ENCODE measurements at places on chromosomes 1 and 21. TPM values are rescaled to one million over a fixed set of nuclear protein-coding genes. Genes with fewer than 3 reads are reported as not detected.

DNA sequence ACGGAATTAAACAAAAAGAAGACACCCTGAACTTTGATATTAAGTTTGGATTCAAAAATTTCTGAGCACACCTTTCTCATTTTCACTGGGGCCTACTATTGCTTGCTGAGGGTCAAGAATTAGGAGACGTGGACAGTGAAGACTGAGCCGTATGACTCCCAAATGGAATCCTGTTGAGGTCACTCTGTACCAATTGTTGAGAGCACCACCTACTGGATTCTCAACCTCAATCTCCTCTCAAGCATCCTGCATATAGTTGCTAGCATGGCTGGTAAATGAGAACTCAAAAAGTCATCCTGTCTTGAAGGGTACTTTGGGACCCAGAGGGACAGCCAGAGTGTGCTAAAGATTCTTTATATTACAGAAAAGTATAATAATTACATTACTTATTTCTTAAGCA lies 20.2 kb upstream of the MTR start:
- no peak for DNase-seq

- no peak for DNase-seq
Measured at GRCh38 chr21:41510500-41510899, 2.5 kb upstream of the TMPRSS2 start.

DNA sequence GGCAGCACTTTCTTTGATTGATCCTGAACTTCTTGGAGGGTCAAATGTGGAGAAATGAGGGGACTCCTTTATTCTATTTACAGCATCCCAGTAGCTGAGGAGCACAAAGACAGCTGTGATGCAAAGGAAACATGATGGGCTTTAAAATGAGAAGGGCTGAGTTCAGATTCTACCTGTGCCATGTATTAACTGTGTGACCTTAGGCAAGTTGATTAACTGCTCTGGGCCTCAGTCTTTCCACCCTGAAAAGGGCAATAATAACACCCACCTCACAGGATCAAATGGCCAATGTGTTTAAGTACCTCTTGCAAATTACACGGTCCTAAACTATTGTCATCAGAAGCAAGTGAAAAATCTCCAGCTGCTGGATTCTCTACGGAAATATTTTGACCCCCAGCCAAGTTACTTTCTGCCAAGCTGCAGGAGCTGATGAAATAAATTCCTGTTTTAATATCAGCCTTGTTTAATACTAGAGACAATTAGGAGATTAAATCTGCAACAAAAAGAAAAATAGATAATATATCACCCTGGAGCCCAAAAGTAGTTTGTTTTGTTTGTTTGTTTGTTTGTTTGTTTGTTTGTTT lies 15.7 kb downstream of the TMEM81 start:
- no peak for DNase-seq

DNA sequence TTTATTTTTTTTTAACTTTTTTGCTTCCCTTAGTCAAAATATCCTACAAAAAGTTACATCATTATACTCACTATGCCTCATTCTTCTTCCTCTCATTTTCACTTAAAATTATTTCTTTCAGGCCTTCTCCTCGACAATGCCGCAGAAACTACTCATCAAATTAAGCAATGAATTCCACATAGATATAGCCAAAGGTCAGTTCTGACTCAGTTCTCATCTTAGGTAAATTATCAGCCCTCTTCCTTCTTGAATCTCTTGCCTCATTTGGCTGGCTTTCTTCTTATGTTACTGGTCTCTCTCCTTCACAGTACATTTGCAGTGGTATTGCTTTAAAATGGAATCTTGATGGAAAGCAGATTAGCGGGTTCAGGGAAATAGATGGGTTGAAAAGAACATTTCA lies 260.7 kb upstream of the BRINP3 start:
- DNase-seq = no peak

GRCh38 chr1:36298640-36299039 lies 7.5 kb upstream of the SH3D21 start:
- DNase-seq = no peak

- DNase-seq = no peak
Measured at GRCh38 chr1:66730462-66730861, 21.8 kb upstream of the DYNLT5 start.

DNA sequence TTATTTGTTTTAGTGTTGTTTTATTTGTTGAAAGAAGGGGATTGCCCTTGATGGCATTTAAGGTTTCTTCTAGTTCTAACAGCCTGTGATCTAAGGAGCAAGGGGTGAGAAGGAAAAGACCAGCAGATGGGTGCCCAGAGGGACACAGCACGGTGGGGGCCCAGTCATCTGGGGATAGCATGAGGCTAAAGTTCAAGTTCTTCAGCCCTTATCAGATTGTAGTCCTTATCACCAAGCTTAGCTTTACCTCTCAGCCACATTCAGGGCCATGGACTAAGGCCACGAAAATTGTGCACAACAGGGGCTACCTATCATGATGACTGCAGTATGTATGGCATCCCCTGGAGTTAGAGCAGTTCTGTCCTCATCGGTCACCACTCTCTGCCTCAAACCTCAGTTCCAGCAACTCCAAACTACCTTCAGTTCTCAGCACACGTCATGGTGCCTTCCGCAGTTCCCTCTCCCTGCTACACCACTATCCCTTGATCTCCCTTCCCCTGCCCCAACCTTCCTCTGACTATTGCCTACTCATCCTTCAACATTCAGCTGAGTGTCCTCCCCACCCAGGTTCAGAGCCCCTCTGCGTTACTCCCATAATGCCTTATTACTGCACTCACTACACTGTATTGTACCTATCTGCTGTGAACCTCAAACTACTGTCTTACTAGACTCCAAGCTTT lies 36.4 kb downstream of the ATF3 start:
- DNase-seq = no peak

GRCh38 chr1:73980324-73981040 lies 217.5 kb downstream of the LRRIQ3 start:
- no peak for DNase-seq

DNA sequence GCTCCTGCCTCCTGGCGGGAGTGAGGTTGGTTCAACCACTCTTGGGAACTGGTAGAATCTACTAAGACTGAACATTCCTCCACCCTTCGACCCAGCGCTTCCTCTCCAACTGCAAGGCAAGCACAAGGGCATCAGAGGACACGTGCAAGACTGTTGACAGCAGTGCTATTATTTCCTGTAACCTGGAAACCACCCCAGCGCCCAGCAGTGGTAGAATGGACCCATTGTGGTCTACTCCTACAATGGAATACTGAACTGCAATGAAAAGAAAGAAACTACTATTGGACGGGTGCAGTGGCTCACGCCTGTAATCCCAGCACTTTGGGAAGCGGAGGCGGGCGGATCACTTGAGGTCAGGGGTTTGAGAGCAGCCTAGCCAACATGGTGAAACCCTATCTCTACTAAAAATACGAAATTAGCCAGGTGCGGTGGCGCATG lies 33.0 kb upstream of the TARDBP start:
- DNase-seq = peak; percentile 71

GRCh38 chr1:239792157-239792556 lies 299.5 kb upstream of the FMN2 start:
- DNase-seq = no peak

- no peak for DNase-seq
Measured at GRCh38 chr1:204172404-204173029, 6.4 kb upstream of the REN start.

GRCh38 chr21:21156397-21156796 lies 158.2 kb downstream of the NCAM2 start:
- DNase-seq = no peak

- DNase-seq = peak; percentile 72
Measured at GRCh38 chr21:44846485-44847260, 26.8 kb downstream of the PTTG1IP start.

DNA sequence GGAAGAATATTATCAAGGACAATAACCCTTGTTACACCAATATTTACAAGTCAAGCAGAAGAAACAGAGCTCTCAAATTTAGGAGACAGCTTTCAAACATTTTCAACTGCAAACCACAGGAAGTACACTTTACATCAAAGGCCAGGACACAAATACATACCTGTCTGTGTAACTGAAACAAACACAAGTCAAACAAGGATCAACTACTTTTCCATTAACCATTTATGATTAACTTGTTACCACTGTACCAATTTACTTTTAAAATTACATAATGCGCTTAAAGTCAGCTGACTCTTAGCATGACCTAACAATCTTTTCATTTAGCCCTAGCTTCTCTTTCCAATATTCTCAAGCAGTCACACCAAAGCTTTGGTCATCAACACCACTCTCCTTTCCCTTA lies 43.5 kb downstream of the TRIM33 start:
- DNase-seq = no peak

- DNase-seq = peak; percentile 93
Measured at GRCh38 chr1:109928591-109929111, 18.0 kb downstream of the CSF1 start.

- no peak for DNase-seq
Measured at GRCh38 chr1:28141685-28142084, 34.8 kb downstream of the PTAFR start.

- no peak for DNase-seq
Measured at GRCh38 chr21:29581393-29581792, 282.7 kb downstream of the BACH1 start.

GRCh38 chr1:145425436-145426029 lies at the start of gene NBPF20:
NBPF20 (minus strand) TSS chr1:145425603; CDS start chr1:145405272, 20,331 bp downstream.
- peak; percentile 80 for DNase-seq

DNA sequence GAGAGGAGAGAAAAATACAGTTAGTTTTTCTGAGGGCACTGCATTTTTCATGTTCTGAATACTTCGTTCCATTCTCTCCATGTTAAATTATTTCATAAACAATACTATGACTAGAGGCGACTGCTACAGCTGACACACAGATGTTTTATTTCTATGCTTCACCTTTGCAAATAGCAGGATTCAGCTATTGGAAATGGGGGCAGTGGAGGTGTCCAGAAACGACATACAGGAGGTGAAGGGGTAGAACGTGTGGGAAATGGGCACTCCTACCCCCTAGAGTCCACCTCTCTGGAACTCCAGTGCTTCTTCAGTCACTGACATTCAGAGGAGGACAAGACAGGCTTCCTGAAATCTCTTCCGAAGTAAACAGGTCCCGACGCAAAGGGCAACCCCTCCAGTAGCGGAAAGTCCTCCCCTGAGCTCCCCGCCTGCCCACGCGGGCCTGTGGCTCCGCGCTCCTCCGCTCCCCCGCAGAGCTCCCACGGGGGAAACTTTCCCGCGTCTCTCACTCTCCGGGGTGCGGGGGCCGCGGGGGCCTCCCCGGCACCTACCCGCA lies 480 bp downstream of the DPYD start:
- no peak for DNase-seq

- DNase-seq = peak; percentile 78
Measured at GRCh38 chr1:27388337-27389005, 4.0 kb upstream of the GPR3 start.

- no peak for DNase-seq
Measured at GRCh38 chr1:177466286-177466685, 295.5 kb downstream of the BRINP2 start.

The UTS2 gene
- total RNA-seq = not detected

The NRIP1 gene
- 20.0 TPM for total RNA-seq

The NPHS2 gene
- total RNA-seq = not detected

The SNRPE gene
- 48.7 TPM for total RNA-seq

The HTR6 gene
- total RNA-seq = not detected

The IL12RB2 gene
- 0.17 TPM for total RNA-seq

The FABP3 gene
- total RNA-seq = 2,722 TPM

The SLC6A17 gene
- not detected for total RNA-seq

The CYP4X1 gene
- total RNA-seq = 3.5 TPM

The KRTAP10-9 gene
- not detected for total RNA-seq

The IQGAP3 gene
- 0.86 TPM for total RNA-seq

The EDARADD gene
- total RNA-seq = 0.37 TPM

The PGBD5 gene
- 29.9 TPM for total RNA-seq

Measured in right cardiac atrium (tissue), 5 donors.